Breast epithelium (tissue), 4 donors: ENCODE measurements at places on chromosomes 11 and 22.
A peak's percentile ranks its signal among the peaks of the same experiment; 100 is the strongest.

GRCh38 chr22:24758164-24758799 lies 16.2 kb downstream of the PIWIL3 start:
- DNase-seq = no peak

- no peak for DNase-seq
Observed at GRCh38 chr11:125233116-125233515, 68.6 kb downstream of the PKNOX2 start.

DNA sequence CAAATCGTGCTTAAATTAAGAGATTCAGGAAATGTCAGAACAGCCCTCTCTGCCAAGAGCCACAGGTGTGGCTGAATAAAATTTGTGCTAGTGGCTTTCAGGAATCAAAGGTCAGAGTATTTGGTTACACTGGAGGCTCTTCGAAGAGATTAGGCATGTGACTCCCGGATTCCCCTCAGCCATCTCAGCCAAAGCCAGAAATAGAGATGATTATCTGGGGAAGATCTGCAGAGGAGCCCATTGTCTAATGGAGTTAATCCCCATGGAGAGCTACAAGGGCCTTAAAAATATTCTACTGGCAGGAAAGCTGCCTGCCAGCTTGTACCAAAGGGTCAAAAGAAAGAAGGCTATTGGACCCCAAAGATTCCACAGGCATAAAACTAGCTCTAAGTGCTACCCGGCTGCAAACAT lies 1259.5 kb downstream of the TBC1D22A start:
- DNase-seq = no peak

DNA sequence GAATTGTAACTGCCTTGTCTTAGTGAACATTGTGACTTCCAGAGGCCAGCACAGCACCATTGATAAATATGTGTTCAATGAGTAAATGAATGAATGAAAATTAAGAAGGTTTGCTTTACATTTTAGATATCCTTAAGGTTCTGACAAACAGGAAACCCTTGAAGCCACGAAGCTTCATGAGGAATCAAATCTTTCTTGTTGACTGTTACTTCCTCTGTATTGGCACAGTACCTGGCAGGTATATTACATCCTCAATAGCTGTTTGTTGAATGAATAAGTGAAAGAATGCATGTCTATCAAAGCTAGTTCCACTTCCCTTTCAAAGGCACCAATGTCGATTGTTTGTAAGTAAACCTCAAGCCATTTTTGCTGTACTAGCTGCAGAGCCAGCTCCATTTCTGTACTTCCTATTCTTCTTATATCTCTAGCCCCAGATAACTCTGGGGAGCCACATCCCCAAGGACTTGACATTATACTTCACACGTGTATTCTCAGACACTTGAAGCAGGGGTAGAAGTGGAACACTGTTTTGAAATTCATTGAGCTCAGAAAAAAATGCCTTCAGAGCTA lies 140.3 kb upstream of the RAG2 start:
- no peak for DNase-seq

GRCh38 chr11:102620818-102621561 lies 4.1 kb downstream of the MMP20 start:
- DNase-seq = no peak

DNA sequence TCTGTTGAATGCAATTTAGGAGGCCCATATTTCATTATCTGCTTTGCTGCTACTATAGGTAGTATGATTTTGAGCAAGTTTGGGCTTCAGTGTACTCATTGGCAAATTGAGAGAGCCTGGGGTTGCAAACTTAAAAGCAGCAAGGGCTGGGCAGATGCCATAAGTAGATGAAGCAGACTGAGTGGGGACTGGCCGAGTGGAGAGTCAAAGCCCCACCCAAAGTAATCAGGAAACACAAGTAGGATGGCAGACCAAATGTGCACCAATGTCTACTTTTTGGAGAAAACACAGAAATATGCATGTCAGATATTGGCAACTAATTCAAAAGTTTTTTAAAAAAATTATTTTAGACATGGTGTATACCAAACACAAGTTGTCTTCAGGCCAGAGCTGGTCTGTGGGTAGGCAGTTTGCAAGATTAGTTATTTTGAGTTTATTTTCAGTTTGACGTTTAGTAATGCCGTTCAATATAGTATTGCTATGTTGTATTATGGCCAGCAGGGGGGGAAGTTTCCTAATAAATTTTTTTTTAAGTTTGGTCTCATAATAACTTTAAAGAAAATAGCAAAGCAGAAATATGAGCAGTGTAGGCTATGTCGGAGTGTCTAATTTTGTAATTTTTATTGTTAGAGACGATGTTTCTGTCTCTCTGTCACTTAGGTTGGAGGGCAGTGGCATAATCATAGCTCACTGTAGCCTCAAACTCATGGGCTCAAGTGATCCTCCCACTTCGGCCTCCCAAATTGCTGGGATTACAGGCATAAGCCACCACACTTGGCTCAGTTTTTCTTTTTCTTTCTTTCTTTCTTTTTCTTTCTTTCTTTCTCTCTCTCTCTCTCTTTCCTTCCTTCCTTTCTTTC lies 105.1 kb downstream of the HIPK3 start:
- DNase-seq = no peak

- DNase-seq = no peak
Observed at GRCh38 chr22:24938741-24939341, 7.7 kb downstream of the LHFPL7 start.

DNA sequence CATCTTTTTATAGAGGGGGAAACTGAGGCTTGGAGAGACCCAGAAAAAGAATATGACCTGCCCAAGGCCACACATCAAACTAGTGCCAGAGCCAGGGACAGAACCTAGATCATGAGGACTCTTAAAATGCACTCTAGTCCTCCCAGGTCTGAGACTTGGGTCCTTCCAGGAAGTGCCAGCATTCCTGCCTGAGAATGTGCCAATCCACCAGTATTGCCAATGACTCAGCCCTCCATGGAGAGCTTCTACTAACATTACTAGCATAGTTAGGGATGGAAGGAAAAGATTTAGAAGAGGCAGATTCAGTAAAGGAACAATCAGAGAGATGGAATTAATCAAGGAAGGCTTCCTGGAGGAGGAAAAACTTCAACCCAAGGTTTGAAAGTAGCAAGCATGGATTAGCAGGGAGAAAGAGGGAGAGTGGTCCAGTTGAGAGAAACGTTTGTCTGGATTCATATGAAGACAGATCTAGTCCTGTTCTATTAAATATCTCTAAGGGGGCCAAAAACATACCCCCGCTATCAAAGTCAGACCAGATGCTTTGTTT lies 20.1 kb upstream of the SMIM35 start:
- no peak for DNase-seq

DNA sequence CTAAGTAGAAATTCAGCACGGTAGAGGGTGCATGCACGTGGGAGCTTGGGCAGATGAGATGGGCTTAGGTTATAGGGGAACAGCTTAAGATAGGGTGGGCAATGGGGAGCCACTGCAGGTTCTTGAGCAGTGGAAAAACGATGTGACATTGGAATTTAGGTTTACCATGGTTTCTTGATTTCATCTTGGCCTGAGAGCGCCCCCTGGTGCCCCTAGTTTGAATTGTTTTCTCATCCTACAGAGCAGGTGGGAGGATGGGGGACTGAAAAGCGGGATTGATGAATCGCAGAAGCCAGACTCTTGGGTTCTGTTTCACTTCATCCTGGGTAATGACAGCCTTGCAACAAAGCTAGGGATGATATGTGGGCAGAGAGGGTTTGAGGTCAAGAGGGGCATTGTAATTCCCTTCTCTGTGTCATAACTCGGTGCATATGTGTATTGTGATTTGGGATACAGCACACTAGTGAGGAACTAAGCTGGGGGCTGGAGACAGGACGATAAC lies 6.7 kb upstream of the MCAM start:
- no peak for DNase-seq

- DNase-seq = no peak
Observed at GRCh38 chr22:47195484-47196165, 433.2 kb downstream of the TBC1D22A start.

DNA sequence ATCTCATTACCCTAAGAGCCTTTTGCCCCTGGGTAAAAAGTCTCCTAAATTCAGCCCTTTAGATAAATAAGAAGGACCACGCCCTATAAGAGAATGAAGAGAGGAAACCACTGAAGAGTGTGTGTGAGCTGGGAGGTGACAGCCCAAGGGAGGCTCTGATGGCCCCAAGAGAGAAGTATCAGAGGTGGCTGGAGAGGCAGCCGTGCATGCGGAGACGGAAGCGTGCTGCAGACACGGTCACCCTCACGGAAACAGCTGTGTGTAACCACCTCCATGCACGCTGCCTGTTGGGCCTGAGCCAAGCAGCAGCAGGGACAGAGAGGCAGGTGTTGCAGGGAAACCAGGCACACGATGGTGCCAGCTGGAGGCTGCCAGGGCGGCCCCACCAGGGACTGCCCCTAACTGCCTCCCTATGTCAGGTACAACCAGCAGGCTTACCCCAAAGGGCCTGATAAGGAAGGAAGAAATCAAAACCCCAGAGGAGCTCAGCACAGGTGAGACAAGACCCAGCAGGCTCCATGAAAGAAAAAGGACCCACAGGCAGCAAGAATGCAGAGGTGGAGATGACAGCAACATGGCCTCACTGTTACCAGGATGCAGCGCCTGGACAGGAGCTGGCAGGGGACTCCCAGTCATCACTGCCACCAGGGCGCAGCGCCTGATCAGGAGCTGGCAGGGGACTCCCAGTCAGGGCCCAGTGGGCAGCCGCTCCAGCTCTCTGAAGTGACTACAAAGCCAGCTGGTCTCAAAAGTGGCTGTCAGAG lies 7.8 kb downstream of the LARGE2 start:
- no peak for DNase-seq

DNA sequence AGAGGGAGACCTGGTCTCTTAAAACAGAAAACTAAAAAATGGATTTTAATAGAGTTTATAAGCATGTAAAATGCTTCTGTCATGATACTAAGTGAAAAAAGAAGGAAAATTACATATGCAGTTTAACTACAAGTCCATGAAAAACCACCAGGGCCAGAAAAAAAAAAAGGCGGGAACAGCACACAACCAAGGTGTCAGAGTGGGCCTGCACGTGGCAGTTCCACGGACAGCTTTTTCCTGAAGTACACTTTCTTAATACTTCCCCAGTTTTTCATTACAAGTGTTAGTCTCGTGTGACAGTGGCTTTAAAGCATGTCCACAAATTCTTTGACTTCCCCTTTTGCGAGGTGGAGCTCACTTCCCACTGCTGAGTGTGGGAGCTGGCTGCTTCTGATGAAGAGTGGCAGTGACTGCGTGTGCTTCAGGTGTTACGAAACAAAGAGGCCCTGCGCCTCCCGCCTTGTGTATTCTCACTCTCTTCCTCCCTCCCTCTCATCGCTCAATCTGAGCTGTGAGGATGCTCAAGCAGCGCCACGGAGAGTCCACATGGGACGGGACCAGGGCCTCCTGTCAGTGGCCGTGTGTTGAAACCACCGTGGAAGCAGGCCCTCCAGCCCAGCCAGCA lies 16.4 kb downstream of the PPM1F start:
- no peak for DNase-seq

GRCh38 chr11:12377106-12377823 lies at the start of gene PARVA:
Gene PARVA, plus strand, starts transcription at chr11:12377571. Its CDS starts 77 bp downstream, at chr11:12377648.
- peak; percentile 77 for DNase-seq

DNA sequence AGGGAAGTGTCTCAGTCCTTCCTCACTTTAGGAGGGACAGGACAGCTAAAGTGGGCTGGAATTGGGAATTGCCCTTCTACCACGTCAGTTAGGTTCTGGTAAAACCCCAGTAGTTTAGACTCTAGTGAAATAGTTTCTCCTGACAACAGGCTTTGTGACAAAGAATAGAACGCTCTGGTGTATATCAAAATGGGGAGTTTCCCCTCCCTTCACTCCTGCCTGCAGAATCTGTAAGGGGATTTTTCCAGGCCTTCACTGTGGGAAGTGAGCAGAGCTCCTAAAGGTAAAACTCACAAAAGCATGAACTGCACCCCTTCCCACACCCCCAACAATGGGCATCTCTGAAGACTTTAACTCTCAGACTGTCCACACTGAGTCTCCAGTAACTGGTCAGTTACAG lies 460.9 kb upstream of the LRRC4C start:
- DNase-seq = no peak

DNA sequence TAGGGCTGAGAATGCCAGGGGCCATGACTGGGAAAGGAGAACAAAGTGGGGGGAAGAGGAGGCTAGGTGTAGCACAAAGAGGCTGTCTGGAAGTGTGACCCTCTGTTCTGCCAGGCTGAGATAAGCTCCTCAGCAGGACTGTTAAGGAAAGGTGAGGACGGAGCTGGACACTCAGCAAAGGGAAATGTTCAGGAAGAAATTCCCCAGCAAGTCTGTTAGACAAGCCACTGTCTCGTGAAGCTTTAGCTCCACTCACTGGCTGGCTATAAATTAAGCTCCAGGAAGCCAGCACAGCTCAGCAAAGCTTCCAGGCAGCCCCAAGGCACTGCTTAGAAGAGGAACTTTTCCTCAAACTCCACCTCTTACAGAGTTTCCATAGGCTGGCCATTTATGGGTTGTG lies 181.2 kb upstream of the API5 start:
- no peak for DNase-seq

- DNase-seq = no peak
Observed at GRCh38 chr11:64518928-64519327, 72.1 kb upstream of the SLC22A12 start.

- no peak for DNase-seq
Observed at GRCh38 chr11:36234825-36235224, 54.4 kb downstream of the COMMD9 start.

DNA sequence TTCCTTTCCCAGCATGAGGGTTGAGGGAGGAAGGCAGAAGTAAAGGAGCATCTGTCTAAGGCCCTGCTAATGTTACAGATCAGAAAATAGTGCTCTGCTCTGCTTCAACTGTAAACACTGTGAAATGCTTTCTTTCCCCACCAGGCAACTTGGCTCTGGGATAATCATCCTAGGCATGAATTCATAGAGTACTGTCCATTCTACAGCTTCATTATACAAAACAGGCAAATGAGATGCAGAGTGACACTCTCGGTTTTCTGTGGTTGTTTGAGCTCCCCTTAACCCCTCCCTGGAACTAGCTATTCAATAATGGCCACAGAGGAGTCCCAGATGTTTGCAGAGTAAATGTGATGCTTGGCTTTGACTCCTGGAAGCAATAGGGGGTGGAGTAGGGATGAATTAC lies 184.3 kb upstream of the CTSC start:
- DNase-seq = no peak

DNA sequence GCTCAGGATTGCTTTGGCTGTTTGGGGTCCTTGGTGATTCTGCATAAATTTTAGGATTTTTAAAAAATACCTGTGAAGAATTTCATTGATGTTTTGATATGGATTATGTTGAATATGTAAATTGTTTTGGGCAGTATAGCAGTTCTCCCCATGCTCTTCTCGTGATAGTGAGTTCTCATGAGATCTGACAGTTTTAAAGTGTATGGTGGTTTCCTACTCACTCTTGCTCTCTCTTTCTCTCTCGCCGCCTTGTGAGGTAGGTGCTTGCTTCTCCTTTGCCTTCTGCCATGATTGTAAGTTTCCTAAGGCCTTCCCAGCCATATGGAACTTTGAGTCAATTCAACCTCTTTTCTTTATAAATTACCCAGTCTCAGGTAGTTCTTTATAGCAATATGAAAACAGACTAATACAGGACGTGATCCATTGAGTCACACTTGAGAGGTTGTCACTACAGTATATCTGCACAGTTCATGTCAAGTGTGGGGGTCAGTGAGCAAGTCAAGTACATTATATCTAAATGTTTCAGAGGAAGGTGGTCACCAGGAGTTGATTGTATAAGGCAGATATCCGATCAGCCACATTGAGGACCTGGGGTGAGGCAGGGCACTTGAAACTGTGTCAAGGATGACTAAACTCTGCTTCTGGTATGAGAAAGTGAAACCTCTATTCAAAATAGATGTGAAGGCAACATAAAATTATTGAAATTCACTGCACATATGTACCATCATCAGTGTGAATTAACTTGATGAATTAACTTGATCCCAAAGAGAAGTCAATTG lies 70.7 kb upstream of the CCDC179 start:
- DNase-seq = no peak
